MV-4-11 (cell line): ENCODE measurements at places on chromosomes 2 and 18.

- DNase-seq = no peak
Measured at GRCh38 chr2:163649080-163649479, 86.7 kb downstream of the FIGN start.

- DNase-seq = no peak
Measured at GRCh38 chr18:505483-506122, 5.1 kb upstream of the COLEC12 start.

DNA sequence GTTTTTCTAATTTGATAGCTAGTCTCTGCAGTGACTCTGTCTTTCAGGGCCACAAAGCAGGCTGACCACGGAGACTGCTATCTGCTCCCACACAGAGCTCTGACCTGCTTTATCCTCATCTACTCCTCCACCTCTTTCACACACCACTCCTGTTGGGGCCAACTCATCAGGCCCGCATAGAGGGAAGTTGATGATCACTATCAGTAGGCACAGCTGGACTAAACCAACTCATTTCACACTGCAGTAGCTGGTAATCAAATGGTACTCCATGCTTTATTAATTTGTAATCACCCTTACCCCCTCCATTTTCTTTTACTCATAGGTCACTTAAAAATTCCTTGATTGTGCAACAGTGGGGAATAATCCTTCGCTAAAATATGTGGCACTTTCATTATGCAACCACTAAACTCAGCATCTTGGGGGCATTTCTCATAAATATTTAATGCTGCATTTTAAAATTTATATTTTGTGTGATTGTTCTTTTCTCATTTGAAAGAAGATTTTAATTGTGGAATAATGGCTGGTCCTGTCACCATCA lies 249.8 kb upstream of the GCFC2 start:
- no peak for DNase-seq

DNA sequence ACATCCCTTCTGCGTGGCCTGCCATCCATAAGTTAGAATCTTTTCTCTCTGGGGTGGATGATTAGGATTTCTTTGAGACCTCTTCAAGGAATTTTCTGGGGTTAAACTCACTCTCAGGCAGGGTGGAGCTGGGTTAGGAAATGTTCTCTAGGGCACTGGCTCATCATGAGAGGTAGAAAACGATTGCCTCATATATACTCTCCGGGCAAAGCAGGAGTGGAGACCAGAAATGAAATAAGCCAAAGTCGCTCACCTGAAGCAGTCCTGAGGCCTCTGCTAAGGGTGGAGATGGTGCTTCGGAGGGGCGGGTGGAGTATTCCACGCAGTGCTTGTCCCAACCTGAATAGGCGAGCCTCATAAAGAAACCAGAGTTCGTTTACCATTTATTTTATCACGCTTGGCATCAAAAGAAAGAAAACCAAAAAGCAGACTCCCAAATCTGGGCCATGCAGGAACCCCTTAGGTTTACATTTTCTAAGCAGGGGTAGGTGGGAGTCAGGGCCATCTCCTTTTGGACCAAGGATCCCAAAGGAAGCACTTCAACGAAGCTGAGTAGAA lies 249.3 kb upstream of the MEIS1 start:
- DNase-seq = no peak

DNA sequence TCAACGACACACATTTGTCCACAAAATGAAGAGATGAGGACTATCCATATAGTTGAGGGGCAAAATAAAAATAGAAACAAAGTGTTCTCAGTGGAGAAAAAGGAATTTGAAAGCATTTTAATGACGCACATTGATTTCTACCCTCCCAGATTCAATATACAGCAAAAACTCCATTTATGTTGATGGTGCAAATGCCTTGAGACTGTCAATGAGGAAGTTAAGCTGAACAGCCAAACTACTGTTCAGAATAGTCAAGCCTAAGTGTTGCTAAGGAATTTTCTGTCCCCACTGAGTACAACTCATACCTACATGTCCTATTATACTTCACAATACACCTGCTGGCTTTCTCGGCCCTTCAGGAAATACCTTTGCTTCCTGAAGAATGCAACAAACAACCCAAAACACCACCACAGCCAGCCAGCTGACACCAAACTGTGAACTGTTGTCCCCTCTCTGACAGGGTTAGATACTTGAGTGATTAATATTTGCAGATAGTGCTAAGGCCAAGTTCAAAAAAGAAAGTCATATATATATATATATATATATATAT lies 27.8 kb upstream of the DARS1 start:
- DNase-seq = no peak

DNA sequence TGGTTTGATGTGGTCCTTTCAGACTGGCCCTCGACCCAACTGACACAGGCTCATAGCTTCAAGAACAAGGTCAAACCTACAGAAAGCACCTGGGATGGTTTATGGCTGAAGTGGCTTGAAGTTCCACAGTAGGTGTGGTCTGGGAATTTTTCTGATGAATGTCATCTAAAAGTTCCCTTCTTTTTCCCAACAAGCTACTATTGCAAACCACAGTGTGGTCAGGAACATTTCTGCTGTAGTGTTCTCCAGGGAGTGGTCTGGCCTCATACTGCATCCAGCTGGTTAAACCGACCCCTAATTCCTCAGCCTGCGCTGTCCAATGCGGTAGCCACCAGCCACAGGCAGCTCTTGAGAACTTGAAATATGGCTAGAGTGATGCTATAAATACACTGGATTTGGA lies 92.7 kb downstream of the FAM124B start:
- peak; percentile 33 for DNase-seq

DNA sequence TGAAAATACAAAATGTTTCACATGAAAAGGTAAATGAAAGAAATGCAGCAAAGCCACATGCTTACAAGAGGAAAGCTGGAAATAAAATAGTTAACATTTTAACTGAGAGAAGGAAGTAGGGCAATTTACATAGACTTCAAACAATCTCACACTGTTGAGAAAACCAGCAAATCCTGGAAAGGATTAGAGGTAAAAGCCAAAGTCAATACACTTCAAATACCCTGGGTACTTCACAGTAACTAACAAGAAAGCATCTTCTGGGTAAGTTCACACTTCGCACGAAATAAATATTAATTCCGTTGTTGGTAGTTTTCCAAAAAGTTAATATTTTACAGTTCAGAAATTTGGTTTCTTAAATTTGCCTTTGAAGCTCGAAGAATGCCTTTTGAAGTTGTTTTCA lies 3.5 kb upstream of the ERICH2 start:
- DNase-seq = no peak

GRCh38 chr2:177998996-177999395 lies 73.6 kb downstream of the PDE11A start:
- no peak for DNase-seq

DNA sequence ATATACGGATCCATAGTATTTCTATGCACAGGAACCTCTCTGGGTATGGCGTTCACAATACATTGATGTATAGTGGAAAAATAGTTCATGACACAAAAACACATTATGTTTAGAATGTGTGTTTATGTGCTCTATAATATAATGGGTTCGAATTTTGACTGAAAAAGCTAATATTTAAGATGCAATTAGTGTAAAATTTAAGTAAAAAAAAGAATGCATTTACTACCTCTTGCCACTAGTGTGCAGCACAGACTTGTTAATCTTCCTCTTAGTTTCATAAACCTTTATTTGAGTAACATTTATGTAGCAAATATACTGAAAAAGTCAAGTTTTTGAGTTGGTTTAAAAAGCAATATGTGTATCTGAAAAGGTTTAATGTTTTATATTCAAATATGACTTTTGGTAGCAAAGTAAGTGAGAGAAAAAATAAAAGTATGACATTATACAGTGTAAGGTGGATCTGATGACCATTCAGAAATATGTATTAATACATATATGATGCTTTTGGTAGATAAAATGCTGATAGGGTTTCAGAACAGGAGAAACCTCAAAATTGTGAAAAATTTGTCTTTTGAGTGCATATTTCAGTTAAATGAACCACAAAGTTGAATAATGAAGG lies 49.4 kb downstream of the CCDC102B start:
- DNase-seq = peak; percentile 6

GRCh38 chr2:145022666-145023333 lies 502.9 kb upstream of the ZEB2 start:
- no peak for DNase-seq

DNA sequence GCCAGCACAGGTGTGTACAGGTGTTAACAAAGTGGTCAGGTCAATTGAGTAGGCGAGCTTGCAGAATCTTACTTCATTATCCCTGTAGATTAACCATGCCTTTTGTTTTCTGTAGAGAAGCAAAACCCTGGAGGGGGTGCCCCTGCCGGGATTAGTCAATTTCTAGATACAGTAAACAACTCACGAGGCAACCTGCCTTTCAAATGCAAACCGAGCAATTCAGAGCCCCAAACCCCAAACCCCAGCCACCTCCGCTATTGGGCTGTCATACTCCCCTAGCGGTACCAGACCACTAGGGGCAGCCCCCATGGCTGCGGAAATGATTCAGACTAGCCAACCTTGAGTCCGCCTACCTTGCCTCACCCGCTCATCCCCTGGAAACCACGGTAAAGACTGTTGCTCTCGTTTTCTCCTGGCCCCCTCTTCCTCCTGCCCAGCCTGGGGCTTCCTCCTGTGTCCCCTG lies 61.4 kb upstream of the KIF5C start:
- no peak for DNase-seq

DNA sequence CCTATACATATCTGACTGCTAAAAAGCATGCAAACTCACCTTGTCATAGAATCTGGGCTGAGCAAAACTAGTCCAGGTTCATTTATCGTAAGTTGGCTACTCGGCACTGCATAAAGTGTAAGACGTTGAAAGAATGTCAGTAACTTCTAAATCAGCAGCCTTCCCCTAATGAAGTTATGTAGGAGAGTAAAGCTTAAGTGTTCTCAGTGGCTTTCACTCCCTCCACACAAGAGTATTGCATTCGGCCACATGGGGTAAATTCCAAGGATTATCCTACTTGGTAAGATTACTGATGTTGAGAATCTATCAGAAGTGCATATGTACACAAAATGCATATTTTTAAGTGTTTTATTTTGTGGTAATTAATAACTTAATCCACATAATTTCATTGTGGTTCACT lies 130.1 kb downstream of the LCLAT1 start:
- DNase-seq = no peak

DNA sequence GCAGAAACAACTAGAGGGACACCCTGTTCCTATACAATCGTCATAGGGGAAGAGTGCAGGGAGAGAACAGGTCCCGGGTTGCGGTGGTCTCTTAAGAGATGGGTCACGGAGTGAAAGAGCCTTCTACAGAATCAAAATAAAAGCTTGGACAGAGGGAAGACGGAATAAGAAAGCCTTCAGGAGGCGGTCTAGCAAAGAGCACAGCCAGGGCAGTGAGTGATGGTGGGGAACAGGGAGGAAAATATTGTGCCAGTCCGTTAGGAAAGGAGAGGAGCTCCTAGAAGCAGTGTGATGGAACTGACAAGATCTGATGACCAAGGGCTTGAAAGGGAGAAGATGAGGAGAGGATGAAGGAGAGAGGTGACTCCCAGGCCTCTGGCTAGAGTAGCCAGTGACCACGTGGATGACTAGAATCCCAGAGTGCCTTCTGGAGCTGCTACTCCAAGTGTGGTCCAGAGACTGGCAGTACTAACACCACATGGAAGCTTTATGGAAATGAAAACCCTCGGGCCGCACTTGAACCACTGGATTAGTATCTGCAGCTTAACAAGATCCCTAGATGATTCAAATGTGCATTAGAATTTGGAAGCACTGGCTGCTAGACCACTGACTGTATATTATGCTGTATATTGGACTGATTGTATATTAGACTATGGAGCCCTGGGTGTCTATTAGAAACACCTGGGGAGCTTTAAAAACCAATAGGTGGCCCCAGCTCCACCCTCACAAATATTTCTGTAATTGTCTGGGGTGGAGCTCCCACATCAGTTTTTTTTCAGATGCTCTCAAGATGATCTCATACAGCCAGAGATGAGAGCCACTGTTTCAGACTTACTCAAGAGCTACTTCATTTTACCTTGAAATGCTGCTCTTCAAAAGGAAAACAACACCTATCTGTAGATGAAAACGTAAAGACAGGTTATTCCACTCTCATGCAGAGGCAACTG lies 1.1 kb upstream of the EVA1A start:
- no peak for DNase-seq
